ENCODE measurements at places on chromosomes 16 and 17. TPM values are rescaled to one million over a fixed set of nuclear protein-coding genes. Genes with fewer than 3 reads are reported as not detected.

- no peak for DNase-seq
Observed at GRCh38 chr17:73282629-73283028, 20.9 kb upstream of the CPSF4L start.

DNA sequence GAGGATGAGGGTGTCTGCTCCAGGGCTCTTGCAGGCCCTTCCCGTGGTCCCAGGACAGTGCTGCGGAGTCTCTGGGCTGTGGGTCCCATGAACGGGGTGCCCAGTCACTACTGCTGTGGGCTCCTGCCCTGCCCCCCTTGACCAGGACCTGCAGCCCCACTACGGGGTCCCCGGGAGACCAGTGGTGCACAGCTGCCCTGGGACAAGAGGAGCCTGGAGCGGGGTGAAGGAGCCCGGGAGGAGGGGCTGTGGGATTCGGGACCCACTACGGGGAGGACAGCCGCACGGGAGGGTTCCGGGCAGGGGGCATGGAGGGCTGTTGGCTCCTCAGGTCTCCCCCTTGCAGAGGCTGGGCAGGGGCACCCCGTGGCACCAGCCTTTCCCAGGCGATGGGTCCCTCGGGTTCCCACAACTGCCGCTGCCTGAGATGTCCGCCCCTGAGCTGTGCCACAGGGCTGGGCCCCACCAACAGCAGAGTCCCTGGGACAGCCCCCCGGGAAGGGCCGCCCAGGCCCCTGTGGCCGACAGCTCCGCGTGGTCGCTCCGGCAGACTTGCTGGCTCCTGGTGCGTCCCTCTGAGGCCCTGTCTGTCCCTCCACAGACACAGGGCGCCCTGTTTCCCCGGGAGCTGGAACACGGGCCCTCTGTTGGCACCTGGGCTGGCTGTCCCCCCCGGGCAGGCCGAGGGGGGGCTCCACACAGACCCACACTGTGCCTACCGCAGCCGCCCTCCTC, 52.1 kb upstream of the GNG13 start:
- DNase-seq, result no peak

GRCh38 chr17:7072406-7072805, 7.6 kb downstream of the CLEC10A start:
- no peak for DNase-seq

DNA sequence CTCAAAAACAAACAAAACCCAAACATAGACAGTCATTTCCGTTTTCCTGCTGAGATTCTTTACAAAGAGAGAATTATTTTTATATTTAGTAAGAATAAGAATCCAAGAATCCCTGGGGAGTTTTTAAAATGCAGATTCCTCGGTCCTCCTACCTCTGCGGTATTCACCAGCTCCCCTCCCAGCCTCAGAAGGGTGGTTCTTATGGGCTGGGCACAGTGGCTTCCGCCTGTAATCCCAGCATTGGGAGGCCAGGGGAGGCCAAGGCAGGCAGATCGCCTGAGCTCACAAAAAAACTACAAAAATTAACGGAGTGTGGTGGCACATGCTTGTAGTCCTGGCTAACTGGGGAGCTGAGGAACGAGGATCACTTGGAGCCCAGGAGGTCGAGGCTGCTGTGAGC, 26.7 kb upstream of the USP7 start:
- DNase-seq, result no peak

DNA sequence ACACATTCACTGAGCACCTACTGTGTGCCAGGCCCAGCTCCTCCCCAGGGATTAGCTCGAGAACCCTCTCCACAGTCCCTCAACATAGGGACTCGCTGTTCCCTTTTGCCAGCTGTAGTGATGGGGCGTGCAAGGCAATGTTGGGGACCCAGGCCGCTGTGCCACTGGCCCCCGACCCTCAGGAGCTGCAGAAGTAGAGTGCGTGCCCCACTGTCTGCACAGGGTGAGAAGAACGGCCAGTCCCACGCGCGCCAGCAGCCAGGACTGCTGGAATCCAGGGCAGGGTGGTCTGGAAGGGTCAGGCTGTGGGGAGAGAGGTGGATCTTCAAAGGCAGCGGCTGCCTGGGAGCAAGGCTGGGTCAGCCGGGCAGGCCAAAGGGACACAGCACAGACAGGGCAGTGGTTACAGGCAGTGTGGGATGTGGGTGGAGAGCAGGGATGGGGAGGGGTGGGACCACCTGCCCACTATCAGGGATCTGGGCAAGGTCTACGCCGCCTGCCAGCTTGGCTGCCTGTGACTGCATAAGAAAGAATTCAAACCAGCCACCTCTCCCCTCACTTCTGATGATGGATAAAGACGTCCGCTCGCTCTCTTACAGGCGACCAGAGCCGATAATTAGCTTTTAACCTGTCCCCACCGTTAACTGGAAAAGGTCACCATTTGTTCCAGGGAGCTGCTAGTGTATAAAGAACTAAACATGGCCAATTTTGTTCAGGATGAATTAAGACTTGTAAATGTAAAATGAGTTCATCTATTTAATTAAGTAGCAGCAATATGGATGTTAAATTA, 86.7 kb upstream of the GSE1 start:
- no peak for DNase-seq

GRCh38 chr17:57447990-57448758, 191.9 kb downstream of the MSI2 start:
- DNase-seq, result no peak

DNA sequence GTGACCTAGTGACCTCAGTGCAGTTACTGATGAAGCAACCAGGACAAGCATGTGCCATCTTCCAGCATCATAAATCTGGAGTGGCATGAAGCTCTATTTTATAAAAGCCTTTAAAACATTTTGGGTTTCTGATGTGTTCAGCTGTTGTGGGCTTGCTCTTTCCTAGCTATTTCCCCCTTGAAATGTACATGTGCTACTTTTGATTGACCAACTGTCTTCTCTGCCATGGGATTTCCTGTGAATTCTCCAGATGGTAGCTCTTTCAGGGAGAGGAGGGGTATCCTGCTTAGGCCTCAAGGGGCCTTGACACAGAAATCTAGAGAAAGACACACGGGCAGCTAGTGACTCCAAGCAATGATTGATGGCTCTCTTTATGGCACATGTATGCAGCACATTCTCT, 1.9 kb upstream of the ASIC2 start:
- DNase-seq, result no peak

DNA sequence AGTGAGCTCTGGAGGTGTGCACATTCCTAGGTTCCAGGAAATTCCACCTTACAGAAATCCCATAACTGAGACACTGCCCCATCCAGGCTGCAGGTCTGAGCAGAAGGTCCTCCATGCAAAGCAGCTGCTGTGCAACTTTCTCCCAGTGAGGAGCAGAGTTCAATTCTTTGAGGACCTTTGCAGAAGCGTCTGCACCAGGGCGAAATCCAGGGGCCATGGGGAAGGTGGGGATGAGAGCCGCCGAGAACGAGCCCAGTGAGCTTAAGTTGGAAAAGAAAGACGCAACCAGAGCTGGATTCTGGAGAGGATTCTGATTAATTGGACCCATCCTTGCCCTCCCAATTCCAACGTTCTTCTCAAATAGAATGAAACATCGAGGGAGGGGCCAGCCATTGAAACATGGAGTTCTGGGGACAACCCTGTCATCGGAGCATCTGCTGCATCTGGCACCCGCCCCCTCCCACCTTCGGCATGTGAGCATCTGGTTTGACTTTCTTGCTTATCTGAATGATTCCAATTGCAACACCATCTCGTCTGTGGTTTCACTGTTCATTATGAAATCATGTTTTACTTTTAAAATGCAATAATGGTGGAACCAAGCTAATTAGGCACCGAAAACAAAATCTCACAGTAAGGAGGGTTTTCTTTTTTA, 190.6 kb upstream of the FOXF1 start:
- no peak for DNase-seq

GRCh38 chr16:49859125-49859811, 3.4 kb upstream of the ZNF423 start:
- DNase-seq, result no peak

The ZDHHC7 gene
- total RNA-seq, result 55.0 TPM

The USH1G gene
- 0.54 TPM for total RNA-seq

The CSH2 gene
- total RNA-seq, result not detected

The CTRB1 gene
- not detected for total RNA-seq

The SEPTIN1 gene
- not detected for total RNA-seq

The WFIKKN1 gene
- total RNA-seq, result not detected

The AMZ2 gene
- total RNA-seq, result 180 TPM

The KRTAP9-2 gene
- not detected for total RNA-seq

Measured in H4 (cell line).